Fibroblast of upper back skin (primary cell): ENCODE measurements at places on chromosomes 12 and 14.
A peak's percentile ranks its signal among the peaks of the same experiment; 100 is the strongest.

GRCh38 chr14:51244591-51244990, 4.5 kb downstream of the TMX1 start:
- no peak for DNase-seq

DNA sequence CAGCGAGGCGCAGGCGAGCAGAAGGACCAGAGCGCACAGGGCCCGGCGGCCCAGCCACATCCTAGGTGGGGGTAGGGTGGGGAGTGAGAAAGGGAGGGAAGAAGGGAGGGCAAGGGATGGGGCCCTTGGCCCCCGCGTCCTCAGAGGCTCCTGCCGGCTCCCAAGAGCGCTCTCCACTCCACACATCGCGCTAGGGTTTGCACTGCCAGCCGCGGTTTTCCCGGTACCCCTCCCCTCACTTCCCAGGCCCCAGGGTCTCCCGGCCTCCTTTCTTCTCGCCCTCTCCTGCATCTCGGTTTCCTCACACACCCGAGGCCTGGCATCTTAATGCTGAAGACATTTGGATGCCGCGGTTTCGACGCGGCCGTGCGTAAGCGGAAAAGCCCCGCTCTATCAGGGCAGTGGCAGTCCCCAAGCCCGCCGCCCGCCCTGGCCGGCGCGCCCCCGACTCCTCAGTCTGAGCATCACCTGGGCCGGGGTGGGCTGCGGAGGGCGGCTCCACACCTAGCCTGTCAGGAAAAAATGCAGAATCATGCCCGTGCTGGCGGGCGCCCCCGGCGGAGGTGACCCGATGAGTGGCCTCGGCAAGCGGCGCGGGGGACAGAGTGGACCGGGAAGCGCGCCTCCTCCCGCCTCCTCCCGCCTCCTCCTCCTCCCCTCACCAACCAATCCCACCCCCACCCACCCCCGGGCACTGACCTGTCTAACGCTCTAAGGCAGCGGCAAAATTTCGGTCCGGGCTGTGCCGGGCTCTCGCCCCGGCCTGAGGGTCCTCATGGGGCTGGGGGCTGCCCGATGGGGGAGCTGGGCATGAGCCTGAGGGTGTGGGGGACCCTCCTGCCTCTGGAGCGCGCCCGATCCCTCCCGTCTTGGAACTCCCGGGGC, 686 bp downstream of the B4GALNT1 start:
- DNase-seq = no peak

DNA sequence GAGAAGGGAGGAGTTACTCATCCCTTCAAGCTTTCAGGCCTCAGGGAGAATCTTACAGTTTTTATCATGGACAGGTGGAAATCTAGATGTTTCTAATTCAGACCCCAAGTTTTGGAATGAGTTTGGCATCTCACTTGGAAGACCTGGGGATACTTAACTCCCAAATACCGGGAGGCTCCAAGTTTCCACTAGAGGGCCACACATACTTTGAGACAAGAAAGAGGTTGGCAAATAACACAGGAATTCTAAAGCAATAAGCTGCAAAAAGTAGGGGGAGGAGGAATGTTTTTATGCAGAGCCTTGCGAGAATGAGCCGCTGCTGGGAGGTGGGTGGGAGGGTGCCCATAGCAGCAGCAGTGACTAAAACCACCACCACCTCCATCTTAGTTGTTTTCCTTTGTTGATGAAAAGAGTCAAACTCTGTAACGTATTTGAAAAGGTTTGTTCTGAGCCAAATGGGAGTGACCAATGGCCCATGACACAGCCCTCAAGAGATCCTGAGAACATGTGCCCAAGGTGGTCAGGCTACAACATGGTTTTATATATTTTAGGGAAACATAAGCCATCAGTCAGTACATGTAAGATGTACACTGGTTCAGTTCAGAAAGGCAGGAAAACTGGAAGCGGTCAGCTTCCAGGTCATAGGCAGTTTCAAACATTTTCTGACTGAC, 34.2 kb upstream of the RNASE1 start:
- DNase-seq = peak; percentile 20

DNA sequence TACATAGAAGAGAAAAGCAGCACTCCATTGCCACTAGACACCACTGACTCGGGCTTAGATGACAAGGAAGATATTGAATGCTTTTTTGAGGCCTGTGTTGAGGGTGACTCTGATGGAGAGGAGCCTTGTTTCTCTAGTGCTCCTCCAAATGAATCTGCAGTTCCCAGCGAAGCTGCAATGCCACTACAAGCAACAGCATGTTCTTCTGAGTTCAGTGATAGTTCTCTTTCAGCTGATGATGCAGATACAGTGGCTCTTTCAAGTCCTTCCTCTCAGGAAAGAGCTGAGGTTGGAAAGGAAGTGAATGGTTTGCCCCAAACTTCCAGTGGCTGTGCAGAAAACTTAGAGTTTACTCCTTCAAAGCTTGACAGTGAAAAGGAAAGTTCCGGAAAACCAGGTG, 114.5 kb upstream of the NPAS3 start:
- no peak for DNase-seq

DNA sequence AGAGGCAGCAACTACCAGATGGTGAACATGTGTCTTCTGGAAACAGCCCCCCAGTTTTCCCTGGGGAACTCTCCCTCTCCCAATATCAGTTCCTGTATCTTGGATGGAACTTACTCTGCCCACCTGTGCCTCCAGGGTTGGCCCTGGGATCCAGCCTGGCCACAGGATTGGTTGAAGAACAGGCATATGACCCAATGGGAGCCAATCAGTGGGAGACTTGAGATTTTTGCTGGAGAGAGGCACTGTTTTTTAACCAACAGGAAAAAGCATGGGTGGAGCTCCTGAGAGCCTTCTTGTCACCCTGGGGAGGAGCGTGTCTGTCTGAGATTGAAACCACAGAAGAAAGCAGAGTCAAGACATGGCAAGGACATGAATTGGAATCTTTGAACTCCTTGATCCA, 33.6 kb upstream of the COX6A1 start:
- DNase-seq = no peak

DNA sequence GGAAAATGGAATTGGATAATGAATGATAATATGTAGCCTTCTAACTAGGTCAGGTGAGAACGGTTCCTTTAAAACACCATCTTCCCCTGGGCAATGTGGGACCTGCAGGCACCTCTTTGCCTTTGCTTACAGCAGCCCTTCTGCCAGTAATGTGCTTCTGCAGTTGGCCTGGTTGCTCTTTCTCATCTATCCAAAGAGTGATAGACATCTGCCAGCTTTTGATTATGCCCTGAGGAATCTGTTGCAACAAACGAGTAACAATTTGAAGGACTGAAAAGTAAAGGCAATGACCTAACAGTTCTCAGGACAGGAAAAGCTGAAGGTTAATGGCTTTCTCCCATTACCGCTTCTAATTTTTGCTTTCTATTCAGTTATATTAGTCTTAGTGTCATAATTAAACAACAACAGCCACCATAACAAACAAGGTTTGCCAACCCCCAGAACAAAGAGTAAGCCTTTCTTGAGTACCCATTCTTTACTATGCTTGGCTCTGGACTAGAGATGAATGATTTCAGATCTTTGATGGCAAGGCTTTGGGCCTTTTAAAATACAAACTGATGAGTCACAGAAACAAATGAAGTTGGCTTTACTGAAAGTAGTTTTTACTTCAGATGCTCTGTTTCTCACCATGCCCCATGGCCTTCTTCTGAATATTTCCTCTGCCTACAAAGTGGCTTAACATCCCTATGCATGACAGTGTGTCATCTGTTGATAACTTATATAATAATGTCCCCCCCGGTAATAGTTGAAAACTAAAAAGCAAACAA, 76.1 kb upstream of the KRR1 start:
- DNase-seq = no peak

DNA sequence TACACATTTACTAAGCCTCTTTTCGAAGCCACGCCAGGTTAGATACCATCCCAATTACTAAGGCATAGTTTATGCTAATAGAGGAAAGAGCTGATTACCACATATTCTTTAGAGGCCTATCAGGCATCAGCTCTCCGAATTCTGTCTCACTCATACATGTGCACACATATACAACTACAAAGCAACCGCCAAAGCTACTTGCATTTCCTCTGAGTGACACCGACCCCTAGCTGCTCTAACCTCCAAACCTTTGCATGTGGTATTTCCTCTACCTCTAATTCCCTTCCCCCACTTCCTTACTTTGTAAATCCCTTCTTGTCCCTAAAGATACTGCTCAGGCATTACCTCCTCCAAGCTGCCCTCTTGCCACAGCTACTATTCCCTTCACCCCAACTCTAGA, 107.2 kb downstream of the DUSP6 start:
- peak; percentile 40 for DNase-seq

- DNase-seq = no peak
Measured at GRCh38 chr14:104936361-104937155, 11.9 kb downstream of the PLD4 start.

GRCh38 chr14:63616015-63616414, 25.7 kb downstream of the WDR89 start:
- no peak for DNase-seq
